ENCODE measurements at places on chromosomes 16 and 17.

DNA sequence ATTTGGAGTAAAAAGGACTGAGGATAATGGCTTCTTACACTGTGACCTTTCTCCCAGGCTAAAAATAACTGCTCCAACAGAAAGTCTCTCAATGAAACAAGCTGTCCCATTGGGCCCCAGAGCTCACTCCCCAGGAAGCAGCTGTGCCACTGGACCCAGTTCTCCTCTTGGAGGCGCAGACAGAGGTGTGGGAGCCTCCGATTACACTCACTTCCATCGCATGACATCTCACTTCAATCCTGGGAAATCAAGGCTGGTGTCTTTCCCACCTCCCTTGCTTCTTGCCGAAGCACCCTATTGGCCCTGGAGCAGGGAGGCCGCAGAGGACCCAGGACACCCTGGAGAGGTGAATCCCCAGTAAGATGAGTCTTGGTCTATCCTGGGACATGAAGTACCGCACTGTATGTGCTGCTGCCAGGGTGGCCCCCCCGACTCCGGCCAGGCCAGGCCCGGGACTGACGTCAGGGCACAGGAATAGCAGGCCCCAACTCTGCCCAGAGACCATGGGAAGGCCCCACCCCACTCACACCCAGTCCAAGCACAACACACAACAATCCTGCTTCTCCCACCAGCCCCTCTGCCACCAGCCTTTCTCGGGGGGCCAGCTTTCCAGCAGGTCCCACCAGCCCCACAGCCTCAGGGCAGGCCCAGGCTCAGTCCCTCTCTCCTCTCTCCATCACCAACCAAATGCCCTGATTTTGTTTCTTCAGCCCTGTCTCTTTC is 29.5 kb downstream of the SRL start:
- DNase-seq = no peak

GRCh38 chr16:83137326-83137781 is 510.6 kb downstream of the CDH13 start:
- peak; percentile 91 for DNase-seq

DNA sequence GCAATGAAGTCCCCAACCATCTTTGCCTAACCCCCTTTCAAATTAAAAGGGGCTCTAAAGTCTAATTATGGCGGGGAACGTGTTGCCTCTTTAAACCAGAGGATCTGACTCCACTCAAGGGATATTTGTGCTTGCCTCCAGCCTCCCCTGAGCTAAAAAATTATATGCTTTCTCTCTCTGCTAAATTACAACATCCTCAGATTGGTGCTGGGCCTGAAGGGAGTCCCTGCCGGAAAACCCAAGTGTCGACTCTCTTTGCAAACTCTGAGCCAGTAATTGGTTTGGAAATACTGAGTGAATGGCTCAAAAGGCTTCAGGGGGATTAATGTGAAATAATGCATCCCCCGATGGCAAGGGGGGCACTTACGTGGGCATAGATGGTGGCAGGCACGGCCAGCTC is 208.5 kb upstream of the TNRC6C start:
- no peak for DNase-seq

- peak; percentile 76 for DNase-seq
Observed at GRCh38 chr17:17613708-17614114, 22.2 kb upstream of the PEMT start.

DNA sequence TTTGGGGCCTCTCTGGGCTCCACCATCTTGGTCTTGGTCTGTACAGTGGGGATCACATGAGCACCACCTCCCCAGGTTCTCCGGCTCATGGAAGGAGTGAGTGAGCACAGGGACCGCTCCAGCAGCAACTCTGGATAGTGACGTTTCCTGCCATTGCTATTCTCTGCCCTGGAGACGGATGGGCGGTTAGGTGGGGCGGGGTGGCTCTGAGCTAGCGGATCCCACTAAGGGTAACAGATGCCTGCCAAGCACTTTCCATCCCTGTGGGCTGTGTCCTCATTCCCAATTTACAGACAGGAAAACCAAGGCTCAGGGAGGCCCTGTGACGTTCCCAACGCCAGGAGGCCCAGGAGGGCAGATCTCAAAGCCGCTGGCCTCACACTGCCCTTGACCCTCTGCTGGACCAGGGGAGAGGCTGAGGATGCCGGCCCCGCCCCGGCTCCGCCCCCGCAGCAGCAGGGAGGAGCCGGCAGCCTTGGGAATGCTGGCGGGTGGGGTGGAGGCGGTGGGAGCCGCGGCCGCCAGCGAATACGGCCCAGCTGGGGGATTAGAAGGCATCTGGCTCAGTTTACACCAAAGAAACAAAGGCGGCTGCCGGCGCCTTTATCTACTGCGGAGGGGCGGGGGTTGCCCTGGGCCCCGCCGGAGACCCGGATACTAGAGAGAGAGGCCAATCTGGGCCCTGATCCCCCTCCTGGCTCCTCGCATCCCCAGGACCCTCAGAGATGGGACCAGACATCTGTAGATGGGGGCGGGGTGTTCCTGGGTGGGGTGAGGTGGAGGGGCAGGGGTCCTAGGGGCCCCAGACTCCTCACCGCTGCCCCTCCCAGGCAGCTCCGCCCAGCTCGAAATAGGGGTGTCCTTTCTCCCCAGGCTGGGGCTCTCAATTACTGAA is 122.3 kb upstream of the CIBAR2 start:
- DNase-seq = peak; percentile 28

DNA sequence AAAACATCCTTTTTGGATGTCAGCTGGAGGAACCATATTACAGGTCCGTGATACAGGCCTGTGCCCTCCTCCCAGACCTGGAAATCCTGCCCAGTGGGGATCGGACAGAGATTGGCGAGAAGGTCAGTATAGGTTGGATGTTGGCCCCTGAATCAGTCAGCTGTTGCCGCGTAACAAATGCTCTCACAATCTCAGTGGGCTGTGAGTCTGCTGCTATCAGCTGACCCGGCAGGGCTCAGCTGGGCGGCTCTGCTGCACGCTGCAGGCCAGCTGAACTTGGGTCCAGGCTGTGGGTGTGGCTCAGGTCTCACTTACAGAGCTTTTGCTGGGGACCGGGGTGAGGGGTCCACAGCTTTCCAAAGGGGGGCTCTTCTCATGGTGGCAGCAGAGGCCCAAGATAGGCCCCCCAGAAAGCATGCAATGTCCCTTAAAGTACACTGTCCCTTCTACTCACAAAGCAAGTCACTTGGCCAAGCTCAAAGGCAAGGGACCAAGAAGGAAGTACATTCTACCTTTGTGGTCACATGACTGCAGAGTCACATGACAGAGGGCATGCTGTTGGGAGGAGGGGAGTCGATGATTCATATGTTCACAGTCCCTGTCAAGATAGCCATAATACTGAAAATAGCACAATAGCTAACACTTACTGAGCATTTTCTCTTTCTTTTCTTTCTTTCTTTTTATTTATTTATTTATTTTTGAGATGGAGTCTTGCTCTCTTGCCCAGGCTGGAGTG is 134.2 kb downstream of the ABCC1 start:
- DNase-seq = peak; percentile 39

DNA sequence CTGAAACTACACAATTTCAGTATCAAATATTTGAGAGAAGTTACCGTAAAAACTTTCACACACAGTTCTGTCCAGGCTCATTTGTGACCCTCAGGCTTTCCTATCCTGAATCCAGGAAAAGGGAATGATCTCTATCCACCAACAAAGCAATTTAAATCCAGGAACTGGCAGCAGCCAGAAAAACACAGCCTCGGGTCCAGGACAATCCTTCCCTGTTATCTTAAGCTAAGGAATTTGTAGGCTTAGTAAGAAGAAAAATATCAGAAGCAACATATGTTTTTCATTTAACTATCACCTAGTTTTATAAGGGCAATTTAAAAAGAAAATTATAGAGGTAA is 47.1 kb downstream of the TEX2 start:
- DNase-seq = no peak

DNA sequence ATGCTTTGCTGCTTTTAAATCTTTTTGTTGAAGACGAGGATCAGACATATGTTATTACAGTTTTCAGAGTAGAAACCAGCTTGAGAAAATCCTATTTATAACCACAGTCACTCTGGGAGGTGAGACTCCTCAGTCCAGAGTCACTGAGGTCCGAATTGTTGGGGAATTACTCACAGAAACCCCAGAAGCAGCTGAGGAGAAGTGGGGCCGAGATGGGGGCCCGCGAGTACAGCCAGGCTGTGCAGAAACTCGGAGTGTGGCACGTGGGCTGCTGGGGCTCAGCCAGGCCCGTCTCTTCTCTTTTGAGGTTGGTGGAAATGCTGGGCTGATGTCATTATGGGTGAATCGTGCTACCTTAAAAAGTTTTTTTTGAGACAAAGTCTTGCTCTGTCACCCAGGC is 14.4 kb upstream of the GNG13 start:
- DNase-seq = no peak

DNA sequence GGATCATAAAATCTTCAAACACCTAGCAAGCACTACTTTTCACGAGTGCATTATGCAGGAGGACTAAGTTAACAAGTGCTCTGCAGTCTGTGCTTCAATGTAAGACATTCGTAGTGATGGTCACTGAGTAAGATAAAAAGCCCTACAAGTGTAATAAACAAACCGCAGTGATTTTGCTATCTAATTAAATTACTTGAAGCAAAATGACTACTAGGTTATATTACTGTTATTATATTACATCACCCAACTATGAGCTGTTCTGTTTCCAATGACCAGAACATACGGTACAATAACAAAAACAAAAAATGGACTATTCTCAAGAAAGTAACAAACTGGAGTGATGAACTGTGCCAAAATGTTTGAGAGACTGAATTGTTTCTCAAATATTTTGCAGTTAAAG is 11.2 kb downstream of the KLHL10 start:
- DNase-seq = no peak

- no peak for DNase-seq
Observed at GRCh38 chr17:35051183-35051578, 12.3 kb downstream of the RFFL start.

Measured in SW480 (cell line).